ENCODE measurements at places on chromosomes 7 and 10.

- no peak for DNase-seq
Observed at GRCh38 chr7:93843260-93843659, 47.3 kb downstream of the TFPI2 start.

GRCh38 chr10:12474727-12475412, 125.5 kb downstream of the CAMK1D start:
- no peak for DNase-seq

DNA sequence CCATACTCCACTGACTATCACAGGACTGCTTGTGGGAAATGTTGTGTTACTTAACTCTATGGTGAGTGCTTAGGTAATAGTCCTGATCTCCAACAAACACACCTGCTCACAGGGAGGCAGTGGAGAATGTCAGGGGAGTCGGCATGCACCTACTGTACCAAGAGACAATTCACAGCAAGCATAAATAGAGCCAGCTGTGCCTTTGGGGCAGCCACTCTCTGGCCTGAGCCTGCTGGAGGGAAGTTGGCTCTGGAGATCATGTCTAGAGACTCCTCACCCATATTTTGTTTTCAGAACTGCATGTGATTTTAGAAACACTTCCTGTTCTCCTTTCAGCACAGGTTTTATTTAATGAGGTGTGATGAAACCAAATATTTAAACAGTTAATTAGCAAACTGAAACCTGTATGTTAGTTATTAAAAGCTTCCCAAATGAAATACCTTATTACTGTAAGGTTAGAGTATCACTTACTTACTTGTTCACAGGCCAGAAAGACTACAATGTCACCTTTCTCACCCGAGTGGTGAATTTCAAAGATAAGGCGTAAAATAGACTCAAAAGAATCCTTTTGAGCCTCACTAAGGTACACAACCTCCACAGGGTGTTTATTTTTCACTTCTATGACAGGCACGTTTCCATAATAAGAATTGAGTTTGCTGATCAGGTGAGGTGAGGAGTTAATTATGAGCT, 21.8 kb downstream of the DHX32 start:
- no peak for DNase-seq

DNA sequence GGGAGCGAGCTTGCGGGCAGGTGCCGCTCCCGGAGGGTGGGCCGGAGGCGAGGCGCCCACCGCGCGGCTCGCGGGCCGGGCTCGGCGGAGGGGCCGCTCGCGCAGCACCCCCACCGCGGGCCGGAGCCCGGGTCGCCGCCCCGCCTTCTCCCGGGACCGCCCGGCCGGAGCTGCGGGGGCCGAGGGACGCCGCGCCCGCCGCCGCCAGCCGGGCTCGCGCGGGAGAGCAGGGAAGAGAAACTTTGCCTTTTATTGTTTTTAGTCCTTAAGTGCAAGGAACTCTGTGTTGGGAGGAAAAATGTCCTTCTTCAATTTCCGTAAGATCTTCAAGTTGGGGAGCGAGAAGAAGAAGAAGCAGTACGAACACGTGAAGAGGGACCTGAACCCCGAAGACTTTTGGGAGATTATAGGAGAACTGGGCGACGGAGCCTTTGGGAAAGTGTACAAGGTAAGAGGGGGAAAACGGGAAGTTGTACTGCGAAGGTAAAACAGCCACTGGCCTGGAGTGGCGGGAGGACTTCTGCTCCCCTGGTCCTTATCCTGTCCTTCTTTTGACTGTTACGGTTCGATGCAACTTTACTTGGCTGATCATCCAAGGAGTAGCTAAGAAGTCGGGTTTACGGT, 620 bp downstream of the SLK start:
- no peak for DNase-seq

DNA sequence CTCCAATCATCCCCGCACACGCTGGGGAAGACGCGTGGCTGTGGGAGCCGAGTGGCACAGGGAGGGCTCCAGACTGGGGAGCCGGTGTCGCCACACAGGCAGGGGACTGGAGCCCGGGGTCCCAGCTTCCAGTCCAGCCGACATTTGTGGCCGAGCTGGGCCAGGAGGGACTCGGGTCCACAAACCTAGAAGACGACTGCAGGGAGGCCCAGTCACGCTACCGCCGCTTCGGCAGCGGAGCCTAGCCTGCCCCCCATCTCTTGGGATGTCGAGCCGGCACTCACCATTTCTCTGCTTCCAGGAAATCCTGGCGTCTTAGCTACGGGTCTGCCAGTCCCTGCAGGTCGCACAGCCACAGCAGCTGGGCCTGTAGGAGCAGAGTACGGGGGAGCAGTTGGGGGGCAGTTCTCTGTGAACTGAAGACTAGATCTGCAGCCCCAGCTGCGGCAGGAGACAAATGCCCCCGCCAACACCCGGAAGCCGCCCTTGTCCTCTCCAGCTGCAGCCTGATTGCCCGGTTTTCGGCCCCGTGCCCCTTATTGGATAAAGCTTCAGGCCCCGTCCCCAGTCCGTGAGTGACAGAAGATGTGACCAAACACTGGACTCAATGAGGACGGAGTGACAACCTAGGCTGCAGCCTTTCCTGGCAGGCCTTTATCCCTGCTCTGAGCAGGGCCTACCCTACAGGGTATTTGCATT, 270.7 kb downstream of the ZNF33B start:
- DNase-seq = peak; percentile 83

DNA sequence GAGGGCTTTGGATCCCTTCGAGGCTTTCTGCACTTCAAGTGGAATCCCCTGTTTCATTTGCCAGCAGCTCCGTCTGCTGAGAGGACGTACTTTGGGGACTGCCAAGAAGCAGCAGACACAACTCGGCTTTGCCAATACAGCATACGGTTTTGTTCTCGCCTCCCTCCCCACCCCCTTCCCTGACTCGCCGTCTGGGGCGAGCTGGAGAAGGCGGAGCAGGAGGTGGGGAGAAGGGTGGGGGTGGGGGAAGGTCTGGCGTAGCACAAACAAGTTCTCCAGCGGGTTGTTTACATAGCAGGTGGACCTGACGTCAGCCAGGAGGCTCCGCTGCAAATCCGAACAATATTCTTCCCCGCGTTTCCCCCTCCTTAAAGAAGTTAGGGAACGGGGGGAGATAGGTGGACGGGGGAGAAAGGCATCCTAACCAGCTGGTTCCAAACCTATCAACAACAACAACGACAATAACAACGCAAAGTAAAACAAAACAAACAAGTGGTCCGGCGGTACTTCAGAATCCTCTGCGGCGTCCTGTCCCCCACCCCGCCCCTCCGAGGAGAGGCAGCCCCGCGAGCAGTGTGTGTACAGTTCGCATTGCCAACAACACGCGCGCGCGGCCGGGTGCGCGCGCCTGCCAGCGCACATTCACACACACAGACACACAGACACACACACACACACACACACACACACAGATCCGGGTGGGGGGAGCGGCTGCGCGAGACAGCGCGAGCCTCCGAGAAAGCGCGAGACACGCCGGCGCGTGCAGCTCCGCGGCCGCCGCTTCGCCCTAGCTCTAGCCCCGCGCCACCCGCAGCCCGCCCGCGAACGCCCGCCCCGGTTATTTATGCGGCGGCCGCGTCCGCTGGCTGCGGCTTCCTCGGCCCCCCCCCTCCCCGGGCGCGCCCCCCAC, 167.0 kb upstream of the PPP1R3A start:
- DNase-seq = peak; percentile 92

DNA sequence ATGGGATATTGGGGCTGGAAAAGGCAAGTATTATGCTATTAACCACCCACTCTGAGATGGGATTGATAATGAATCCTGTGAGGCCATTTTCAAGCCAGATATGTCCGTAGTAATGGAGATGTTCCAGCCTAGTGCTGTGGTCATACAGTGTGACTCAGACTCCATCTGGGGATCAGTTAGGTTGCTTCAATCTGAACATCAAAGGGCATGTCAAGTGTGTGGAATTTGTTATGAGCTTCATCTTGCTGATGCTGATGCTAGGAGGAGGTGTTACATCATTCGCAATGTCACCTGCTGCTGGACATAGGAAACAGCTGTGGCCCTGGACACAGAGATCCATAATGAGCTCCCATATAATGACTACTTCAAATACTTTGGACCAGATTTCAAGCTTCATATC, 144.7 kb downstream of the PLCE1 start:
- no peak for DNase-seq

DNA sequence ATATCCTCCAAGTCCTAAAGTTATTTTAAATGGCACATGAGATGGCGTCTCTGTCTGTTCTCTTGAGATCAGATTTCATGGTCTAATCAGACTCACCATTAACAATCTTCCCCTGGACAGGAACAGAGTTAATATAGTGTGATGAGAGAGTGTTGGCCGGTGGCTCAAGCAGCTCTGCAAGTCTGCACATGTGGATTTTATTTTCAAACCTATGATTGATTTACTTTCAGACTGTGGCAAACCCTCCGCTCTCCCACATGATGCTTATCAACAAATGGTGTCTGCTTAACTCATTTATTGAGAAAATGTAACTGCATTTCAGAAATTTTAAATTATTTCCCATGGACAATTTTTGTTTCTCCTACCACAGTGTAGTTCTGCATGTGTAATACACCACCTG, 46.5 kb upstream of the HGF start:
- DNase-seq = no peak

- DNase-seq = no peak
Observed at GRCh38 chr7:33932221-33932620, 26.9 kb downstream of the BMPER start.

GRCh38 chr7:69518705-69519077, 79.6 kb upstream of the AUTS2 start:
- no peak for DNase-seq

- DNase-seq = no peak
Observed at GRCh38 chr7:24819916-24820689, 62.8 kb upstream of the GSDME start.

GRCh38 chr10:43343126-43343525, 28.3 kb upstream of the FXYD4 start:
- no peak for DNase-seq

- DNase-seq = no peak
Observed at GRCh38 chr7:28269700-28270361, 89.2 kb upstream of the JAZF1 start.

Measured in left forelimb (tissue), 1 donor.